ENCODE measurements at places on chromosomes 7 and 10. TPM values are rescaled to one million over a fixed set of nuclear protein-coding genes. Genes with fewer than 3 reads are reported as not detected.

GRCh38 chr10:132392811-132393694 lies 3.9 kb upstream of the PWWP2B start:
- no peak for DNase-seq

- no peak for DNase-seq
Observed at GRCh38 chr10:110508806-110509544, 11.3 kb downstream of the DUSP5 start.

- DNase-seq: no peak
Observed at GRCh38 chr10:50275650-50276235, 24.4 kb upstream of the ASAH2 start.

DNA sequence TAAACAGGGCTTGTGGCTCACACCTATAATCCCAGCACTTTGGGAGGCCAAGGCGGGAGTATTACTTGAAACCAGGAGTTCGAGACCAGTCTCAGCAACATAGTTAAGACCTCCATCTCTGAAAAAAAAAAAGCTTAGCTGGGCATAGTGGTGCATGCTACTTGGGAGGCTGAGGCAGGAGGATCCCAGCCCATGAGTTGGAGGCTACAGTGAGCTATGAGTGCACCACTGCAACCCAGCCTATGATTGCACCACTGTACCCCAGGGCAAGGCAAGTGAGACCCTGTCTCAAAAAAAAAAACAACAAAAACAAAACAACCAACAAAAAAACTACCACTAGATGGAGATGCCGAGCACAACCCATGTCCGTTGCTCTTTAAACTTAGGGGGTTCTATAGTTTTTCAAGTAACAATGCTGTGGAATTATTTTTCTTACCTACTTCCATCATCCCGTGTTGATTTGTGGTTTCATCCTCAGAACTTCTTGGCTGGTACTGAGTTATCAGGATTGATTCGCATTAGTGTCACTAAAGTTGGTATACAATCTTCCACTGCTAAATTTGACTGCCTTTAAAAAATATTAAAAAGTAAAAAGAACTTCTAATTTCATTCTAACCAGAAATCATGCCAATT lies 12.2 kb upstream of the REPIN1 start:
- DNase-seq: no peak

DNA sequence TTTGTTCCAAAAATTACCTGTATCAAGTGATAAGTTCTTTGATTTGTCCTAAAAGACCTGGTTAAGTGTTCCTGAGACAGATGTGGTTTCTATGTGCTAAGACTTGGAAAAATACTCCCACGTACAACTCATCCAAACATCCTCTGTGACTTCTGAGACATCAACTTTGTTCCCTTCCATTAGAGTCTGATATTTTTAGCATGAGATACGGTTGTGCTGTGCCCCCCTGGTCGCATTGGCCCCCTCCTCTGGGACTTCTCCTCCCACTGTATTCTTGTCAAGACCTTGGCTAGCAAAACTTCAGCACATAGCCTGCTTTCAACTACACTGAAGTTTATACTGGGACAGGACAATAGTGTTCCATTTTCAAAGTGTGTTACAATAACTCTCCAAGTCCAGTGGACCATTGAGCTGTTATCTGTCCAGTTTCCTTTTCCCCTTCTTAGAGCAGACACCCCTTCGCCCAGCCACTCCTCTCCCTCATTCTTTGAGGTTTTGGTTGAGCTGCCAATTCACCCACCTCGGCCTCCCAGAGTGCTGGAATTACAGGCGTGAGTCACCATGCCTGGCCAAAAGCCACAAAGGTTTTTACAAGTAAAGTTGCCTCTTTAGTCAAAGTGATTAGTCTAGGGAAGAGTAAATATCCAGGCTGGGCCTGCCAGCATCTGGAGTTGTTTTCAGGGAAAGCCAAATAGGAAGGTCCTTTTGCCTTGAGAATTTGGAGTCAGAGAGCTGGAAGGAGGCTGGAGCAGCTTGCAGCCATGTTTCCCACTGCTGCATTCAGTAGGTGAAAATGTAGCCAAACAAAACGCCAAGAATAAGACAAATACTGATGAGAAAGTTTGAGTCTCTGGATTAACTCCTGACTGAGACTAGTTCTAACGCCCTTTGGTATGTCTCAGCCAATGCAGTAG lies 17.8 kb upstream of the PDLIM1 start:
- DNase-seq: no peak

DNA sequence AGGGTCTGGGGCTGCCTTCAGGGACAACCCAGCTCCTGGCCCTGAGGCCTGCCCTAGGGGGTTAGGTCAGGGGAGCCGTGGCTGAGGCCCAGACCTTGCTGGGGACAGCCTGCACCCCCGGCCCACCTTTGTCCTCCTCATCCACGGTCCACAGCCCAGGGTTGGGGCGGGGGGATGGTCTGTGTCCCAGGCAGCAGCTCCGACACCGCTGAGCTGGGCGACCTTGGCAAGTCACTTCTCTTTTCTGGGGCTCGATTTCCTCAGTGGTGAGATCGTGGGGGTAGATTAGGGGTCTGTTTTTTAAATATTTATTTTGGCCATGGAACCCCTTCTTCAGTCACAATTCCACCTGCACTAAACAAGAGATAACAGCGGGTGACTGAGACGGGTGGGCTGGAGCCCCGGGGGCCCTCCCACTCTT lies 30.9 kb downstream of the DNAJB12 start:
- DNase-seq: no peak

GRCh38 chr10:29694121-29694520 lies 59.4 kb upstream of the SVIL start:
- DNase-seq: no peak

Gene SLC13A4
- polyA plus RNA-seq: 6.7 TPM

Gene ELN
- 42.8 TPM for polyA plus RNA-seq

- no peak for DNase-seq
Observed at GRCh38 chr7:6430271-6430940, 17.3 kb downstream of the DAGLB start.

Gene INHBA
- polyA plus RNA-seq: 3.1 TPM

Measured in renal cortex interstitium (tissue), 15 donors.